ENCODE measurements at places on chromosomes 12 and 14.

DNA sequence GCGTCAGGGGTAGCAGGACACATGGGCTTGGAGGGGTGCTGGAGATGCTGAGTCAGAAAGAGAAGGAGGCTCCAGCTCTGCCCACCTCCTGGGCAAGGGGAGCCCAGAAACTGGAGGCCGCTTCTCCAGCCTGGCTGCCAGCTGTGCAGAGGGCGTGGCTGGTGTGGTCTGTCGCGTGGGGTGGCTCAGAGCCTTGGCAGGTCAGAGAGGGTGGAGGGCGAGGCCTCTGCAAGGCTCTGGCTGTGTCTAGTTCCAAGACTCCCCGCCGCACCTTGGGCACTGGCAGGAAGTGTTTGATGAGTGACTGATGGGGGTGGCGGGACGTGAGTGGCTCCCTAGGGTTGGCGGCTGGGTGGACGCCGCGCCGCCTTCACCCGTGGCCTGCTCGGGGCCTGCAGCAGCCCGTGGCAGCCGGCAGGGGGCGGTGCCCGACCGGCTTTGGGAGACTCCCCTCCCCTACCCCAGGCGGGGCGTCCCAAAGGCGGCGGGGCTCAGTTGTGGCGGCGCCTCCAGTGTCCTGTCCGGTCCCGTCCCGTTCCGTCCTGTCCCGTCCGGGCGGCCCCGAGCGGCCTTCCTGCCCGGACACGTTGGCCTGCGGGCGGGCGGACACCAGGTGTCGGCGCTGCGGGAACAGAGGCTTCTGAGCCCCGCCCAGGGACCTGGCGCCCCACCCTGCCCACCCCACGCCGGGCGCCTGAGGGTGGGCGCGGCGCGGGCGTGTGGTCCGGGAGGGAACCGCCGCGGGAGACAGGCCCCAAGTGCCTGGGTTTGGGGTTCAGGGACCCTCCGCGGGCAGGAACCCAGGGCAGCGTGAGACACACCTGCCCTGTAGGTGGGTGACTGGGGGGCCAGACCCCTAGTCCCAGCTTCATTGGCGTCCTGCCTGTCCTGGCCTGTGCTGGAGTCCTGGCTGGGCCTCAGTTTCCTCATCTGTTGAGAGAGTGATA is 39.7 kb downstream of the KRT80 start:
- DNase-seq: no peak

DNA sequence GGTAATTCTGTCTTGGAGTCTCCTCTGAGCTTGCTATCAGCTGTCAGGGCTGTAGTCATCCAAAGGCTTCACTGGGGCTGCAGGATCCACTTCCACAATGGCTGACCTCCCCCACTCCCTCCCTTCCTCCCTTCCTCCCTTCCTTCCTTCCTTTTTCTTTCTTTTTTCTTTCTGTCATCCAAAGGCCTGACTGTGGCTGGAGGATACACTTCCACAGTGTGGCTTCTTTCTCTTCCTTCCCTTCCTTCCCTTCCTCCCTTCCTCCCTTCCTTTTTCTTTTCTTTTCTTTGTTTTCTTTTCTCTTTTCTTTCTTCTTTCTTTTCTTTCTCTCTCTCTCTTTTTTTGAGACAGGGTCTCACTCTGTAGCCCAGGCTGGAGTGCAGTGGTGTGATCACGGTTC is 30.6 kb downstream of the ARF6 start:
- no peak for DNase-seq

- no peak for DNase-seq
Observed at GRCh38 chr14:106845286-106846087, 1319.1 kb downstream of the TMEM121 start.

GRCh38 chr12:131097202-131098177 is 143.8 kb downstream of the ADGRD1 start:
- DNase-seq: peak; percentile 84

GRCh38 chr12:116130431-116130830 is 147.1 kb downstream of the MED13L start:
- DNase-seq: no peak

DNA sequence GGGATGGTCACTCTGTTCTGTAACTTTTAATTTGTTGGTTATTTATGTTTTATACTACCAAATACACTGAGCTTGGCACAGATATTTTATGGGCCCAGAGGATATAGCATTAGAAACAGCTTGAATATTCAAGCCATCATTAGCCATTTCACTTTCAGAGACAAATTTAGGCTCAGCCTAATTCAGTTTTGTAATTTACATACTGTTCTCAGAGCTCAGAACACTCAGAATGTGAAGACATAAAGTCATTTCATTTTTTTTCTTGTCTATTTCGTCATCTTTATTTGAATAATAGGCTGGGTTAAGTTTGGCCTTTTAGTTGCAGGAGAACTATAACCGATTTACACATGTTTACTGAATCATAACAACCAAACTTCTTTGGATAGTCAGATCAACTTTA is 361.7 kb downstream of the SNAPC1 start:
- no peak for DNase-seq

DNA sequence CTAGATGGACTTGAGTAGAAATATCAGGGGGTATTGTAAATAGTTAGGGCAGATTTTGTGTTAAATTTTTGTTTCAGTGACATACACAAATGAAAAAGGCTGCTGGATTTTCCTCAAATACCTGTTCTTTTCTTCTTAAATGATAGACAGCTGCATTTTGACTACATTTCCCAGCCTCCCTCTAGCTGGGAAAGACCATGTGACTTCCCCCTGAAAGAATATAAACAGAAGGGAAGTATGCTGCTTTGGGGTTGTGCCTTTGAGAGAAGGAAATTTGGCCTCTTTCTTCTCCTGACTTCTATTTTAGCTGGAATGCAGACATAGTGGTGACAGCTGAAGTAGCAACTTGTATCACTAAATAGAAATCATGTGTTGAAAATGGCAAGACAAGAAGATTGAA is 476.1 kb upstream of the SYT1 start:
- no peak for DNase-seq

GRCh38 chr14:35480119-35480769 is 53.7 kb upstream of the INSM2 start:
- DNase-seq: no peak

- no peak for DNase-seq
Observed at GRCh38 chr12:1457901-1458300, 136.5 kb downstream of the FBXL14 start.

DNA sequence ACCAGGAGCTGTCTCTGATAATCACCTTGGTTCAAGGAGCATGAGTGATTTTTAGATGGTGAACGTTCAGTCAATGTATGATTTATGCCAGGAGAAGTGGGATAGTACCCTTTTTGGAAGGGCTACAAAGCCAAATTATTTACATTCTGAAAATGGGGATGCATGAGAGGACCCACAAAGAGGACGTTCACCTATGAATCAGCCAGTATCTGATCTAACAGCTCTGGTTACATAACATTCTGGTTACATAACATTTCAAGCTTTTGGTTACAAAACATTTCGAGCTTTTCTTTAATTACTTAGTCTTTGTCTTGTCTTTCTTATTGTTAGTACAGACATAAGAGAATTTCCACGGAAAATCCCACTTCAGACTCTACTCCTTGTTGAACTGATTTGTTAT is 68.8 kb downstream of the SLCO1A2 start:
- DNase-seq: no peak

DNA sequence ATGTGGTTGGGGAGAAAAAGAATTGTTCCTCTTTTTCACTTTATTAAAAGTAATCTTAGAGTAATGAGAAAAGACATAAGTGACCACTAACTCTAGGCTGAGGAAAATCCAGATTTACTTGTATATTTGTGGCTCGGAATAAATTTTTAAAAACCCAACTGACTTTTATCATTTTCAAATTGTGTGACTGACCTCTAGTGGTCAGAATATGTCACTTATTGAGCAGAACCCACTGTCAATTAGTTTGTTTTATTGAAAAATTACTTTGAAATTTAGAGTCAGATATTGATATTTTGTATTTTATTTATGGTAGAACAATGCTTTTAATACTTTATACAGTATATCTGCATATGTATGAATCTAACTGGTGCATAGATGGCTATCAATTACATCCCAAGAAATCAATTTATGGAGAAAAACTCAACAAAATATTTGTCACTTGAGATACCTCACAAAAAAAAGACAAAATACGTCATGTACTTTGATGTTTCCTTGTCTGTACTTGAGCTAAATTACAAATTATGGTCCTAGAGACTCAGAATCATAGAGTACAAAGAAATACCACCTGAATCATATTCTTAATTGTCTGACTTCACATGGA is 229.4 kb downstream of the CNTN1 start:
- no peak for DNase-seq

DNA sequence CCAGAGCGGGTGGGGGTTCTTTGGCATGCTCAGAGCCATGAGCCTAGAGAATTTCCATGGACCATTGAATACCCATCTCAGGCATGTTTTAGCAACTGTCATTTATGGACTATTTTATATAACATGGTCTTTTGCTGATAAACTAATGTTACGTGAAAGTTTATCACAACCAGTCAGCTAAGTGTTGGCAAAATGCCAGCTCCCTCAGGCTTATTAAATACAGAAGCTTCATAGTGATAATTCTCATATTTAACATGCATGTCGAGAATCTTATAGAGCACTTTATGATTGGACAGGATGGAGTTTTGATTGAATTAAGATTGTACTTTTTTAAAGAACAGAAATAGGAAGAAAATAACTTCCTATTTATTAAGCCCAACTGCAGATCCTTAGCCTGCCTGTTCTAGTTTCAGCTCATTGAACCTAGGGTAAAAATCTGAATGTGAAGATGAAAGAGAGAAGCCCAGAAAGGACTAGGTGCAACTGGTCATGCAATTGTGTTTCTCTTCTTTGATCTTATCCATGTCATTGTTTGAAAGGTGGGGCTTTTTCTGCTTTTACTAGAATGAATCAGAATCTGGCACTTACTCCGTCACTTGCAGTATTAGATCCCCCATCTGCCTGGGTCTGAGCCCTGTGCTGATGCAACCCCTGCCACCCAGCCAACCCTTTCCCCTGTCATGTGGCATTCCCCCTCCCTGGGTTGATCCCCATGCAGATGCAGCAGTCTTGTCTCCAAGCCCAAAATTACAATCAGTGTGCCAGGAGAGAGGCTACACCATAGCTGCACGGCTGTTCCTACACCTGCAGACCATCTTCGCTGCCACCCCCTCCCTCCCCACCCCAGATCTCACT is 134.6 kb upstream of the EVL start:
- no peak for DNase-seq

DNA sequence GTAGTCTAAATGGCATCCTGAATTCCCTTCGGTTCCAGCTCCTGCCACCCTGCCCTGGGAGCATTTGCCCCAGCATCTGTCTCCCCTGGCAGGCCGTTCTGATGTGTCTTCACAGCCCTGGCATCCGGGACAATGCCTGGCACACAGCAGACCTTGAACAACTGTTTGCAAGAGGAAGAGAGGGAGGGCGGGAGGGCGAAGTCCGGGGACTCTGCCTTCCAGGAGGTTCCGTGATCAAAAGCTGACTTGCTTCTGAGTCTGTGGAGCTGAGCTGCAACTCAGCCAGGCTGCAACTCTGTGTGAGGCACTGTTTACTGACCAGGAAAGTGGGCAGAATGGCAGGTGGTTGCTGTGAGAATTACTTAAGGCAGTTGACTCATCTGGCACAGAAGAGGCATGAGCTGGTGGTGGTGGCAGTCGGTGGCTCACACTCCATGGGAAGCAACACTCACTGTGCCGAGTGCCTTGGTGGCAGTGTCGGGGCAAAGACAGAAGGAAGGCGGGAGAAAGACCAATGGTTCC is 61.1 kb upstream of the DLK1 start:
- peak; percentile 45 for DNase-seq

GRCh38 chr12:13198876-13199275 is 2.4 kb downstream of the EMP1 start:
- no peak for DNase-seq

DNA sequence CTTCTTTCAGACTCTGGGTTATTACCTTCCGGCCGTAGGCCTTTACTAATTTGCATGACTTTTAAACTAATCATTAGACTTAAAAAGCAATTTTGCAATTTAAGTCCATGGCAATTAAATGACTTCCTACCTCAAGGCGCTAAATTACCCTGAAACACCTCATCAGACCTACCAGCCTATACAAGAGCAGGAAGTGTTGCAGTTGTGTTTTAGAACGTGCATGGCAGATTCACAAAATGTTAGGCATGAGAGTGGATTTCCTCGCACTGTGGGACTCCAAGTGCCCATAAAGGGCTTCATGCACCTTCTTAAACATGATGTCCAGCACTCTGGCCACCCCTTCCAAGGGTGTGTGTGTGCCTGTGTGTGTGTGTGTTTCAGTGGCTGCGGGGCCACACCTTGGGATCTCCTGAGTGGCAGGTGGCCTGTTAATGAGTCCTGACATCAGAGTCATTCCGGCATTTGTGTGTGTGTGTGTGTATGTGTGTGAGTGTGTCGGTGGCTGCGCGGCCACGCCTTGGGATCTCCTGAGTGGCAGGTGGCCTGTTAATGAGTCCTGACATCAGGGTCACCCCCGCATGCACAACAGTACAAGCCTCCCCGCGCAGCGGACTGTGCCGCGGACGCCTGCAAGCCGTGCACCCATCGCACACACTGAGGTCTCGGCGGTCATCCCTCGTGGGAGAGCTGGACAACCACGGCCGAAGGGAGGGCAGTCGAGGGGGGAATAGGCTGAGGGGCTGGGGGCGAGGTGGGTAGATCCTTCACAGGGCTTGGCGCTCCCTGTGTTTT is 900 bp downstream of the C2CD5 start:
- peak; percentile 85 for DNase-seq

- no peak for DNase-seq
Observed at GRCh38 chr12:57476993-57477709, 2.5 kb downstream of the ARHGAP9 start.

DNA sequence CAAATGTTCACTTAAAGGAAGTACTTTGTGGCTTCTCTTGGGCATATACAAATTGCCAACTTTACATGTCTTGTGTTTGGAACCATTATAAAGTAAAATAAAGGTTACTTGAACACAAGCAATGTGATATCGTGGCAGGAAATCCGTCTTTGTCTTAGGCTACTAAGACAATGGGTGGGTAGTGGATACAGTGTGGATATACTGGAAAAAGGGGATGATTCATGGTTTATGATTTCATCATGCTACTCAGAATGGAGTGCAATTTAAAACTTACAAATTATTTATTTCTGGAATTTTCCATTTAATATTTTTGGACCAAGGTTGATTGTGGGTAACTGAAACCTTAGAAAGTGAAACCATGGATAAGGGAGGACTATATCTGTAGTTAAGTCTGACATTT is 48.4 kb downstream of the MYRFL start:
- DNase-seq: no peak

DNA sequence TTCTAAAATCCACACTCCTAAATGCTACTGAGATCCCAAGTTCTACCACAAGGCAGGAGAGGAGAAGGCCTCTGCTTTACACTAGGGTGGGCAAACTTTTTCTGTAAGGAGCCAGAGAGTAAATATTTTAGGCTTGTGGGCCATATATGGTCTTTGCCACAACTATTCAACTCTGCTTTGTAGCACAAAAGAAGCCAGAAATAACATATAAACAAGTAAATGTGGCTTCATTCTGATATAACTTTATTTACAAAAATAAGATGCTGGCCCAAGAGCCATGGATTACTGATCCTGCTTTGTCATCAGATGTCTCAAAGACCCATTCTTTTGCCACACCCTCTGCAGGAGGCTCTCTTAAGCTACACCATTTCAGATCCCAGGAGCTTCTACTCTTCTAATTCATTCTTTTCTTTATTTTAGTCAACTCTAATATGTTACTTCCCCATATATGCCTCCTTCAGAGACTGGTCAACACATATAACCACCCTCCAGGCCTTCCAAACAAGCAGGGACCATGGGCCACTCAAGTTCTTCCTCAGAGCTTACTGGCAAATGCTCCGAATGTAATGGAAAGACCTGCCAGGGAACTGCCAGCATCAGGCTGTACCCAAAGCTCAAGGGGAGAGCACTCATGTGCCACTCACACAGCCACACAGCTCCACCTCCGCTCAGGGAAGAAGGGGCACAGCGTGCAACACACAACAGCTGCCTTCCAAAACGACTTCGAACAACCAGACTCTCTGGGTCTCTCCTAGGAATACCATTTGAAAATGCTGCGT is 15.6 kb downstream of the APPL2 start:
- DNase-seq: no peak
